Adipocyte (in vitro differentiated cells): ENCODE measurements at places on chromosomes 3 and 15.

- DNase-seq, result no peak
Observed at GRCh38 chr15:57217778-57218598, 158.3 kb upstream of the CGNL1 start.

DNA sequence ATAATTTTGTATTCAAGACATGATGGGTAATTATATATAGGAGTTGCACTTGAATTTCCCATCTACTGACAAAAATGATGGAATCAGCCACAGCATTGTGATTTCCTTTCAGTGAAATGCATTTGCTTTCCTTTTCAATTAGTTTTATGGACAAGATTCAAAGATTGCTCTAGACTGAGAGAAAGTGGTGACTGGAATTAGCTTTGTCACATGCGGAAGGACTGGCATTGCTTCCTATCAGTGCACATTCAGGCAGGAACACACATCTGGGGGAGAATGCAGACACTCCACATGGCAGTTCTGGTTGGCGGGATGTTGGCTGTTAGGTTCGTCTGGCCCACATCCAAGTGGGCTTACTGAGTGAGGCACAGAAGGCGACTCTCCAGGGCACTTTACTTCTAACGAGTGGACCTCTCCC lies 399.3 kb upstream of the RGMA start:
- no peak for DNase-seq

GRCh38 chr15:90478846-90479481 lies 50.8 kb upstream of the CRTC3 start:
- DNase-seq, result no peak

GRCh38 chr15:27250223-27250622 lies 279.2 kb downstream of the GABRG3 start:
- no peak for DNase-seq

GRCh38 chr15:64333986-64334929 lies 21.7 kb downstream of the CSNK1G1 start:
- peak; percentile 45 for DNase-seq

DNA sequence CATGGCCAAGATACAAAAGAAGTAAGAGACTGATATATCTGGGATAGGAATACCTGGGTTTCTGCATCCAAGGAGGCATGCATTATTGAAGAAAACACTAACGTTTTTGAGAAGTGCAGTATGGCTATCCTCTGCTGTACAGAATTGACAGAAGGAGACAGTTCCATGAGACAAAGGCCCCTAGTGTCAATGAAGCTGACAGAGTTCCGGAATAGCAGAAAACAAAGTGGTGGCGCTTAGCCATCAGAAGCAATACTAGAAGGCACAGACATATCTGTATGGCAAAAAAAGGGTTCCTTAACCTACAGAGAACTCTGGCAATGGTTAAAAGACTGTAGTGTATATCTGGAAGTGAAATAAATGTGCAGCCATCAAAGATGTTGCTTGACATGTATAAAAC lies 77.8 kb downstream of the VGLL3 start:
- DNase-seq, result no peak

DNA sequence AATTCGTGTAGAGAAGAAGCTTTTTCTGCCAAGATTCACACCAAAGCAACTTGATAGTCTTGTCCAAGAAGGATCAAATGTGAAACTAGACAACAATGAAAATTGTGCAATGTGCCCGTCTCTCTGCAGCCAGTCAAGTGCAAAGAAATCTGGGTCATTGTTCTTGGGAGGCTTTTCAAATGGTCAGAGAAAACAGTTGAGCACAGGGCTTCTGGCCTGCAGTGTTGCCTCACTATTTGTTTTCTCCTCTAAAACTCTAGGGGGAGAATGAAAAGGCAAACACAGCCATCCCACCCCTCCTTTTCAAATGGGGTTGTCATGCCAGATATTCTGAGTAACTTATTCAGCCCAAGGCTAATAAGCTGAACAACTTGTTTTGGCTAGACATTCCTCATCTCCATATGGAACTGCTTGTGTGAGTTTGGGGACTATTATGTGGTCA lies 417.6 kb upstream of the CDIN1 start:
- DNase-seq, result peak; percentile 94

DNA sequence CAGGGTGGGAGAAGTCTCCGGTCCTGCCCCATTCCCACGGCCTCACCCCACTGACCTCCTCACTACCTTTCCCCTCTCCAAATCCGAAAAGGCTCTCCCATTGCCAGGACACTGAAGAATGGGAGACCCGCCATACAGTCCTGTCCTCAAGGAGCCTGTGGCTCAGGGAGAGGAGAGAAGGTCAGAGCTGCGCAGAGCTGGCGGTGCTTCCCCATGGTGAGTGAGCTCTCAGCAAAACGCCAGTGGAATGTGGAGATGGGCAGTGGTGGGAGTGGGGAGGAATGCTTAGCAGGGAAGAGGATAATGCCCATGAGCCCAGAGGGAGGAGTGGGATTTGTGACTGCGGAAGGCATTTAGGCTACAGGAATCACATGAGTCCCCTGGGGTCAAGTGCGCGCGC lies 20.1 kb downstream of the FAM43A start:
- no peak for DNase-seq

DNA sequence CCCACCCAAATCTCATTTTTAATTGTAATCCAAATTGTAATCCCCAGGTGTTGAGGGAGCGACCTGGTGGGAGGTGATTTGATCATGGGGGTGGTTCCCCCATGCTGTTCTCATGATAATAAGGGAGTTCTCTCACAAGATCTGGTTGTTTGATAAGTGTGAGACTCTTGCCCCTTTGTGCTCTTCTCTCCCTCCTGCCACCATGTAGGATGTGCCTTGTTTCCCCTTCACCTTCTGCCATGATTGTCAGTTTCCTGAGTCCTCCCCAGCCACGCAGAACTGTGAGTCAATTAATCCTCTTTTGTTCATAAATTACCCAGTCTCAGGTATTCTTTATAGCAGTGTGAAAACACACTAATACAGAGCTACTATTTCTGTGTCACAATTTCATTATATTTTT lies 88.7 kb downstream of the NCEH1 start:
- DNase-seq, result no peak

DNA sequence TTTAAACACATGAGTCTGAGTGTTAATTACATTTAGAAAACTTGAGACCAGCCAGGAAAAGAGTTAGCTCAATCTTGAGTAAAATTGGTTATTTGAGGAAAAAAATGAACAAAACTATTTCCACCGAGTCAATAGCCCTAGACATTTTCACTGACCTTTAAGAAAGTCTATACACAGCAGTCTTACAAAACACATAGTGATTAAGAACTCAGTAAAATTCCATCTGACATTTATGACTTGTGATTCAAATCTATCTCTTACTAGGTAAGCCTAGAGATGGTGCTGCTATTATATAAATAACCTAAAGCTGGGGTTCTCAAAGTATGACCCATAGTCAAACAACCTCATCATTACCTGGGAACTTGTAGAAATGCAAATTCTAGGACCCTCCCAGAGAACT lies 109.1 kb upstream of the COL8A1 start:
- peak; percentile 36 for DNase-seq

GRCh38 chr15:51234176-51234927 lies 104.0 kb downstream of the CYP19A1 start:
- DNase-seq, result no peak

DNA sequence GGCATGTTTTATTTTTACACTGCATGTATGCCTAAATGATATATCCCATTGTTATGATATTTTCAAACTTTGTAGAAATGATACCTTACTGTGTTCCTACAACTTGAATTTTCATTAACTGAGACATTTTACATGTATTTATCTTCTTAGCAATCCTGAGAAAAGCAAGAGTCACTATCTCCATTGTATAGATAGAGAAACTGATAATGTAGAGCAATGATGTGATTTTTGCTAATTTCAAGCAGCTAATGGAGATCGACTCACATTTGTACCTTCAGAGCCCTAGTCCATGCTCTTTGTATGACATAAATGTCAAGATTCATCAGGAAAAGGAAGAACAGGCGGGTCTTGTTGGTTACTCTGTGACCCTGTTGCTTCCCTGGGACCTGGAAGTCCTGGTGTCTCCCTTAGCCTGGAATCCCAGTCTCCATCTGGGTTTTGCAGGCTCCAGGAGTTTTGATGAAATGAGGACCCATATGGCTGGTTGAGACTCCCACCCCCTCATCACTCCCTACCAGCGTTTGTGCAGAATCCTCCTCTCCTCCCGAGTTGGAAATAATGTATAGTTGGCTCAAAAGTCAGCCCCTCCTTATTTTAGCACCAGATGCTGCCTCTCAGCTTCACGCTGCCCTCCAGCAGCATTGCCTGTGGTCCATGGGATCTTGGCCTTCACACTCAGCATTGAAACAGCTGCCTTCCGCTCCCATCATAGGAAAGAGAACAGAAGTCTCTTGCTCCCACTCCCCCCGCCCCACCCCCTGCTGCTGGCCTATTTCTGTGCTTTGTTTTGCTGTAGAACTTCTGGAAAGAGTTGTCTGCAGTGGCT lies 67.1 kb downstream of the APBA2 start:
- no peak for DNase-seq

DNA sequence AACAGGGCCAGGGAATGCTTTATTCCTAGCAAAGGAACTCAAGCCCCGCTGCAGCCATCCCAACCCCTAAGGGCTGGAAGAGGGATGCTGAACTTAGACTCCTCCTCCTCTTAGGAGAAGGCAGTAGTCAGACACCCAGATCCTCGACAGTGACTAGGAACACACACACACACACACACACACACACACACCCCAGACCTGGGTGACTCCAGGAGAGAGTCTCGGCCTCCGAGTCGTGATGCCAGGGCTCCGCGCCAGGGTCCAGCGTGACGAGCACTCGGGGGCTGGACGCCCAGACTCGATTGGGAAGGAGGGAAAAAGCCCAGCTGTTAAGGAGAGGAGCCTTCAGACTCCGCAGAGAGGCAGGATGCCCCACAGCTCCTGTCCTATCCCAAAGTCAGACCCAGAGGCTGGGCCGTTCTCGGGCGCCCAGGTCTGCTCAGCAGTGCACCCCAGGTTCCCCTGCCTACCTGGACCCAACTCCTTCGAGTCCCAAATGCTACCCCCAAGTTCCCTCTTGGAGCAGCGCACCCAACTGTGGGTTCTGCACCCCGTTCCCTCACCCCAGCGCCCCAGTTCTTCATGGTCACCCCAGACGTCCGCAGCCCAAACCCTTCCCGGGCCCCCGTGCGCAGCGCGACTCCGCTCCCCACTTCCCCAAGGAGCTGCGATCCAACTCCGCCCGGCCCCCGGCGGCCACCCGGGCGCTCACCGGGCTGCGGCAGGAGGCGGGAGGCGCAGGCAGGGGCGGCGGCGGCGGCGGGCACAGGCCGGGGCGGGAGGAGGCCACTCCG lies 421 bp downstream of the BMF start:
- DNase-seq, result peak; percentile 80

DNA sequence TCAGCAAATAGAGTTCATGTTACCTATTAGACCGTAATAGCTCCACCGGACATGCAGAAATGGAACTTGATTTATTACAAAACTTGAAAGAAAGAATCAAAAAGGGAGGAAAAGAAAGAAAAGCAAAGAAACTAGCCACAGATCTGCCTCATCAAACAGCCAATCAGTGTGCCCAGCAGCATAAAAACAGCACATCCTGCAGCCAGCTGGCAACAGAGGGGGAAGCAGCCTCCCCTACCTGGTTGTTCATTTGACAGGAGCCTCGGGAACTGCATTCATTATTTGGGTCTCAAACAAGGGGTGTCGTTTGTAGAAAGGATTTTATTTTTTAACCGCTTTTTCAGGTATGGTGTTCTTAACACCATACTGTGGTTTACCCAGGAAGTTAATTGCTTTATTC lies 181.5 kb upstream of the TOPAZ1 start:
- no peak for DNase-seq

GRCh38 chr3:42635111-42635510 lies 18.4 kb upstream of the ZBTB47 start:
- DNase-seq, result peak; percentile 11

- no peak for DNase-seq
Observed at GRCh38 chr15:46467041-46467440, 832.2 kb downstream of the SQOR start.

DNA sequence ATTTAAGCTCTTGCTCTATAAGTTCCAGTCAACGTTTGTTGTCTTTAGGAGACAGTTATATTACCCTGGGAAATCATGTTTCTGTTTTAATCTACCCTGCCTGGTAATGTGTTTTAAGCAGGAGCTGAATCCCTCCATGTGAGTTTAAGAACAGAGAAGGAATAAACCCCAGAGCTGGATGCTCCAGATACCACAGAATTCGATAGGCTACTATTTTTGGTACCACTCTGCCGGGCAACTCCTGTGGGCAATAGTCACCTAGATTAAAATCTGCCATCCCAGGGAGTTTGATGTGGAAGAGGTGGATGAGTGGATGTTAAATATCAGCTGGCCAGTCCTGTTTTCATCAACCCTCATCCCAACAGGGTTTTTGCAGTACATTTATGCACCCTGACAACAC lies 20.4 kb downstream of the NUDT16 start:
- DNase-seq, result no peak

- peak; percentile 83 for DNase-seq
Observed at GRCh38 chr3:8621872-8622271, 22.7 kb downstream of the SSUH2 start.

DNA sequence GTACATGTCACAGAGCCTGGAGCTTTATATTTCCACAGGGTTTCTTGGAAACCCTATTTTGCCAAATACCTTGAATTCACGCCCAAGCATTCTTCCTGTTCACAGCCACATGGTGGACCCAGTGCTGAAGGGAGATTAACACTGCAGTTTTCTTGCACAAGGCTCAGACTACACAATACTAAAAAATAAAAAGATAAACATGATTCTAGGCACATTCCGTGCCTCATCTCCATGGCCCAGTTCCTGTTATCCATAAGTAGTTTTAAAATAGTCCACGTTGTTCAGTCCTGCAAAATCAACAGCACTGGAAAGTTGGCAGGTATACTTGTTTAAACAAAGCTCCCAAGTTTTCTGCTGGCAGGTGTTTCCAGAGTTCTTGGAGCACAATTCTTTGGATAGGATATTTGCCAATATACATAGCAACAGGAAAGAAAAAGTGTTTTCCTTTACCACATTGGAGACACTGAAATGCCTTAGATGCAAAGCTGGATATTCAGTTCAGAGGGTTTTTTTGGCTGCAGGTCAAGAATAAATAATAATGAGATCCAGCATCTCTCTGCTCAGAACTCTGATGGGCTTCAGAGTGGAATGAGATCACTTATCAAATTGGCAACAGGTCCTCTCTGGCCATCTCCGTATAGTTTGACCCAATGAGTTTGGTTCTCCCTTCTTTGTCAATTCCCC lies 88.1 kb upstream of the TGFBR2 start:
- DNase-seq, result peak; percentile 11

- DNase-seq, result peak; percentile 84
Observed at GRCh38 chr3:65713016-65713415, 325.7 kb downstream of the MAGI1 start.

- DNase-seq, result no peak
Observed at GRCh38 chr15:72397796-72398588, at the start of gene TMEM202. TMEM202 (plus strand) TSS chr15:72398305; CDS start chr15:72398327, 22 bp downstream.
